ENCODE measurements at places on chromosomes 1 and 21.
A peak's percentile ranks its signal among the peaks of the same experiment; 100 is the strongest.

GRCh38 chr1:59522925-59523505, 226.1 kb downstream of the FGGY start:
- DNase-seq = no peak

DNA sequence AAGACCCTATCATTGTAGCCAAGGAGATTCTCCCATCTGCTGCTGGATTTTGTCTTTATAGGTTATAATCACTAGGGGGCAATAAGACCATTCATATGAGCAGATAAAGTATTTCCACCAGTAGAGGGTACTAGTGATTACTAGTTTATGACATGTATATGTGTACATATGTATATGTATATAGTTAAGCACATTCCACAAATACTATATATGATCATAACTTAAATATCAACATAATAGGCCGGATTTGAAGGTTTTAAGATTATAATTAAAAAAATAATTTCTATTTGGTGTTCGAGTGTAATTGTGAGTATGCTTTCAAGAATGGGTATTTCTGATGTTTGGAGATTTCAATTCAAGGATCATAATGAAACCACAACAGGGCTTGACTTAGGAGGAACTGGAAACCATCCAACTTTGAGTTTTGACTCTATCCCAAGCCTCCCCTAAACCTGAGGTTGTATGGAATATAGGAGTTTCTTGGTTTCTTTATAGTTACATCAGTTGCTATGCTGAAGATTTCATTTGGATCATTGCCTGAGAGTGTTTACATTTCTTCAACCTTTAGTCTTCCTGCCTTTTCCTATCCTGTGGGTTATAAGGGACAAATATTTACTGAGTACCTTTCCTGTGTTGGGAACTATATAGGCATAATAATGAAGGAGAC, 16.9 kb downstream of the TCEANC2 start:
- DNase-seq = no peak

DNA sequence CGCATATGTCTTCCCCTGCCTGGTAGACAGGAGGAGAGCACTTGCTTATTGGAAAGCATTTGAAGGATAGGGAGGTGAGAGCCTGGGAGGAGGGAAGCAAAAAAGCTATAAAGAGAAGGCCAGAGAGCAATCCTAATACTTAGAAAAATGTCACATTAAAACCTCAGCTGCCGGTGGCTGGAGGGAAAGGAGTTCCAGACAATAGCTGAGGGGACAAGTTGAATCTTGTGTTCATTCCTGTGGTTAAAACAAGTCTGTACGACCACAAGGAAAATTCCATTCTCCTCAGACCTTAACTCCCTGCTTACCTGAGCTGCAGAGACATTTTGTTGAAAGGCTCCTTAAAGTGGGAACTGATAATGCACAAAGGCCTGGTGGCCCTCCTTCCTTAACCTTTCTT, 218.8 kb upstream of the CAMK1G start:
- no peak for DNase-seq

DNA sequence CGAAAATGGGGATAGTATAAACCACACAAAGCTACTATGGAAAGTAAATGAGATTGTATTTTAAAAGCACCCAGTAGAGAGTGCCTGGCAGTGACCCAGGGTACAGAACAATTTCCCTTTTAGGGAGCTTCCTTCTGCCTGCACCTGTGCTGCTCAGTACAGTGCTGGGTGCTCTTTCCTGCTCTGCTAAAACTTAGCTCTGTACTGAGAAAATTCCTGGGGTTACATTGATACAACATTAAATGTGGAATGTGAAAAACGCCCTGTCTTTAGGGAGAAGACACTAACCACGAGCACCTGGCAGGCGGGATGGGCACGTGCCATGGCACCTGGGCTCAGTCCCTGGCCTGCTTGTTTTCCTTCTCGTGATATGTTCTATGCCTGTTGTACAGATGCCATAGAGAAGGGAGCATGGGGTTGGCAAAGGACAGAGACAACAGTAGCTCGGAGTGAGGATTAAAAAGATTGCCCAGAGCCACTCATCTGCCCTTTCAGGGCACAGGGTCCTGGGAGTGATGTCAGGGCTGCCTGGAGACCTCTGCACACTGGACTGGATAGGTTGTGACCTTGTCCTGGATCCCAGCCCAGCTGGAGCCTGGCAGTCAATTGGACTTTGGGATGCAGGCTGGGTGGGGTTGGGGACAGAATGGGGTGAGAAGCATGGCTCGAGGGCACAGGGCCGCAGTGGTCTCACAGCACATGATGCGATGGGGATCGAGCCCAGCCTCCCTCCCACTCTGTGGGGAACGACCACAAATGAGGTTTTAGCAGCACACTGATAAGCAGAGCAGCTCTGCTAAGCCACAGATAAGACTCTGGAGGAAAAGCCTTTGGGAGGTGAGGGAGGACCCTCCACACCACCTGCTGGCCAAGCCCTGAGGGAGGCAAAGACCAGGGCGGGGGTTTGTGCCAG, 4.2 kb downstream of the SPATA46 start:
- no peak for DNase-seq

DNA sequence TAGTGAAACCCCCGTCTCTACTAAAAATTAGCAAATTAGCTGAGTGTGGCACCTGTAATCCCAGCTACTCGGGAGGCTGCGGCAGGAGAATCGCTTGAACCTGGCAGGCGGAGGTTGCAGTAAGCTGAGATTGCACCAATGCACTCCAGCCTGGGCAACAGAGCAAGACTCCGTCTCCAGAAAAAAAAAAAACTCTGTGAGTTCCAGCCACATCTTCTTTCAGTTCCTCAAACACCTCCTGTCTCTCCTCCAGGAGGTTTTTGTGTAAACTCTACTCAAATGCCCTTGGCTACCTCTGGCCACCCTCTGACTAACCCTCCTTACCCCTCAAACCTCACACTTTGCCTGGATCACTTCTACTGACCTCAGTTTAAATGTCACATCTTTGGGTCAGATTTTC, 38.1 kb downstream of the RCSD1 start:
- no peak for DNase-seq

DNA sequence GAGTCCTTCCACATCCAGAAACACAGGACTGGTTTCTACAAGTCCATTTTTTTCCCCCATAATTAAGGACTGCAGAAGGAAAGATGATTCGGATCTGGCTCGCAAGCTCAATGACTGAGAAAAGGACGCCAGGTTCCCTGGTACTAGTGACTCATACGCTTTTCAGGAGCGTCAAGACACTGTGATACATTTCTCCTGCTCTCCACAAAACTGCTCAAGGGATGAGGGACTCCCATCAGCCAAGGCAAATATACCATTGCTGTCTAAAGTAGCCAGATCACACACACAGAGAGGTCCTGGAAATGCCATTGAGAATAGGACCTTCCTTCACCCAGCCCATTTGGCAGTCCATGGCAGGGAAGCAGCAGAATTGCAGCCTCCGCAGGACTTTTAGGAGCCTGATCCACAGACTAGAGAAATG, 253.6 kb upstream of the IRF2BP2 start:
- DNase-seq = no peak

DNA sequence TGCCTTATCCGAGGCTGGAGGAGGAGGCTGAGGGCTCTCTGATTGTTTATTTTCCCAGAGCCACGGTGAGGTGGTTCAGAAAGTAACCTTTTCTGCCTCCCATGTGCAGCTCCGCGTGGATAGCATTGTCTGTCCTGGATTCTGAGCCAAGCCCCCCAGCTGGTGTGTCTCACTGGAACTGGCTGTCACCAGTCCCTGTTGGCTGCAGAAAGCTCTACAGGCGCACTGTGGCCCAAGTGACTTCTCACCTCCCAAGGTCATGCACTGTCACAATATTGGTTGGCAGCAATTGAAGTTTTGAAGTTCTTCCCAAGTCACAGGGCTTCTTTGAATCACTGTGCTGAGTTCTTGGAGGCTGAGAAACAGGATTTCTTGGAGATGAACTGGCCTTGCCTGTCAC, 8.2 kb downstream of the BMP8A start:
- DNase-seq = no peak

GRCh38 chr1:115706587-115707425, 61.7 kb downstream of the CASQ2 start:
- DNase-seq = no peak

- peak; percentile 1 for DNase-seq
Measured at GRCh38 chr1:228647523-228648444, 87.5 kb upstream of the RHOU start.

All from stimulated activated CD8-positive, alpha-beta memory T cell treated with anti-CD3 and anti-CD28 coated beads, Interleukin-7, amount 100 ng/mL, for 4 hours (primary cell).